ENCODE measurements at places on chromosomes 6 and 20. TPM values are rescaled to one million over a fixed set of nuclear protein-coding genes. Genes with fewer than 3 reads are reported as not detected.

LAMP5 gene
- 0.32 TPM for polyA plus RNA-seq

HEBP2 gene
- polyA plus RNA-seq, result 3.0 TPM

MTCH1 gene
- polyA plus RNA-seq, result 217 TPM

HRH3 gene
- 2.8 TPM for polyA plus RNA-seq

MRPS26 gene
- 134 TPM for polyA plus RNA-seq

CRISP3 gene
- not detected for polyA plus RNA-seq
